GOT3 (cell line): ENCODE measurements at places on chromosomes 6 and 20.

GRCh38 chr20:58892141-58892931 is 39.8 kb downstream of the GNAS start:
- DNase-seq = peak; percentile 29

DNA sequence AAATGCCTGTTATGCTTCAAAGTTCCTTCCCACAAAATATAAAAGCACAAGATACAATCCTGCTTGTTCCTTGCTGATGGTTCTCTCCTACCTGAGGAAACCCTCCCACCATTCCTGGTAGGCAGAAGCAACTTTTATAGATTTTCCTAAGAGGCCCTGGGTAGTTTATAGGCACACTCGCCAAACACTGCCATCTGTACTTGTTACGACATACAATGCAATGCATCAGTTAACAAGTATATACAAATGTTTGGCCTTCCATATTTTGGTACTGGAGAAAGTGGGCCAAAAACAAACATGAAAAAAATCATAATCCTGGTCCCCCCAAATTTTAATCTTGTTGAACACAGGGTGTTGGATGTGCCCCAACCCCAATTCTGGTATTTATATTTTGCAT is 16.6 kb downstream of the MCM9 start:
- DNase-seq = no peak

DNA sequence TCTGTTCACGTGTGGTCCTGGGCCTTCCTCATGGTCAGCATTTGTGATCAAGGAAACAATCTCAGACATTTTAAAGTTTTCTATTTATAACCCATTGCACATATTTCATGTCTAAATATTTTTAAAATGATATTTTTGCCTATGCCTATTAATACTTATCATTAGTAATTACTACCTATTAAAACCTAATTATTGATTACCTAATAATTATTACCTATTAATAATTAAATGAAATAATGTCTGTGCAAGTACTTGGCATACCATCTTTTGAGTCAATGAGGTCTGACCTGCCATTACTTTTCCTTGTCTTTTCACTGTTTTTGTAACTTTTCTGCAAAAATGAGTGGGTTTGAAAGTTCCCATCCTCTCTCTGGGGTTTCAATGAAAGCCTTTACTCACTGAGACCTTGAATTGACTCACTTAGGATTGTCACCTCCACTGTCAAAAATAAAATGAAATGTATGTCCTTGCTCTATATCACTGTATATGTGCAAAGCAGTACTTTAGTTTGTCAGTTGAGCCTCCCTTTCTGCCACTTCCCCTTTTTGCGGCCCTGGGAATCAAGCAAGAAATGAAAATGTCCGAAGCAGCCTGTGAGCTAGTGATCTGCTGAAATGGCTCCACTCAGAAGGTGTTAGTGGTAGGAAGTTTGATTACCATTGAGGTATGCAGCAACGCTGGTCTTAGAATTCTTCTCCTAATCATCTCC is 87.8 kb downstream of the L3MBTL3 start:
- no peak for DNase-seq

- DNase-seq = no peak
These were observed 76.2 kb upstream of the IPCEF1 start for GRCh38 chr6:154432533-154433476.
